ENCODE measurements at places on chromosomes 5 and 9.

- DNase-seq: no peak
Measured at GRCh38 chr9:22050924-22051323, 41.8 kb upstream of the CDKN2B start.

- DNase-seq: no peak
Measured at GRCh38 chr5:134142806-134143205, 28.3 kb downstream of the TCF7 start.

GRCh38 chr9:135690836-135691570 is 8.3 kb downstream of the SOHLH1 start:
- no peak for DNase-seq

GRCh38 chr5:122490718-122491117 is 178.7 kb downstream of the SNCAIP start:
- no peak for DNase-seq

DNA sequence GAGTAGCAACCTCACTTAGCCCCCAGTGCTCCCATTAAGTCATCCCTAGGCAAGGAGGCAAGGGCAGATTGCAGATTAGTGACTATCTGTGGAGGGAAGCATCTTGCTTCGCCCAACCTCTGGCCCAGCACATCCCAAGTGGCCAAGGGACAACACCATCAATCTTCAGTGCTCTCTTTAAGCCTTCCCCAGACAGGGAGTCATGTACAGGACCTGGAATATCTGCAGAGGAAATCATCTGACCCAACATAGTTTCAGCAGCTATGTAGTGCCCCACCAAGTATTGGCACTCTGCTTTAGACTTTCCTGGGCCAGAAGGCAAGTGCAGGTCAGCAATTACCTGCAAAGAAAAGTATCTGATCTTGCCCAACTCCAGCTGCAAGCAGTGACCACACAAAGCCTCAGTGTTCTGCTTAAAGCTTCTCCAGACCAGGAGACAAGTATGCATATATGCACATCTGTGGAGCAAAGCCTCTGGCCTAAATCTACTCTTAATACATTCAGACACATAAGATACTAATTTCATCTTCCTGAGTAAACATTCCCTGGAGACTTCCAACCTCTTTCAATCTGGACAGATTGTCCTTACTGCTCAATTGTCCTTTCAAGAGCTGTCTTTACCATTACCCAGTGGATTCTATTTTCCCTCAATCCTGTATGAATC is 224.8 kb upstream of the VLDLR start:
- DNase-seq: no peak

DNA sequence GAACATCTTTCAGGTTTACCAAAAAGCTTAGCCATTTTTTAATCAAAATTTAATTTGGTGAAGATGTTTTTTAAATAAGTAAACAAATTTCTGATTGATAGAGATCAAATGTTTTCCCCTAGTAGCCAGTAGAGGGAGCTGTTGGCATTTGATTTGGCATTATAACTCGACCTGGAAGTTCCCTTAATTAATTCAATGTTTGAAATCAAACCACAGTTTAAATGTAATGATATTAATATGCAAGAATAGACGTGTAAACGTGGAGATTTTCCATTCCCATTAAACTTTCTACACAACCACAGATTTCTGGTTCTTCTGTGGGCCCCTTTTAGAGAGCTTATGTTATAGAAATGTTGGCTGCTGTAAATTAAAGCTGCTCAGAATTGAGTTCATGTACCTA is 148.1 kb upstream of the MPDZ start:
- no peak for DNase-seq

DNA sequence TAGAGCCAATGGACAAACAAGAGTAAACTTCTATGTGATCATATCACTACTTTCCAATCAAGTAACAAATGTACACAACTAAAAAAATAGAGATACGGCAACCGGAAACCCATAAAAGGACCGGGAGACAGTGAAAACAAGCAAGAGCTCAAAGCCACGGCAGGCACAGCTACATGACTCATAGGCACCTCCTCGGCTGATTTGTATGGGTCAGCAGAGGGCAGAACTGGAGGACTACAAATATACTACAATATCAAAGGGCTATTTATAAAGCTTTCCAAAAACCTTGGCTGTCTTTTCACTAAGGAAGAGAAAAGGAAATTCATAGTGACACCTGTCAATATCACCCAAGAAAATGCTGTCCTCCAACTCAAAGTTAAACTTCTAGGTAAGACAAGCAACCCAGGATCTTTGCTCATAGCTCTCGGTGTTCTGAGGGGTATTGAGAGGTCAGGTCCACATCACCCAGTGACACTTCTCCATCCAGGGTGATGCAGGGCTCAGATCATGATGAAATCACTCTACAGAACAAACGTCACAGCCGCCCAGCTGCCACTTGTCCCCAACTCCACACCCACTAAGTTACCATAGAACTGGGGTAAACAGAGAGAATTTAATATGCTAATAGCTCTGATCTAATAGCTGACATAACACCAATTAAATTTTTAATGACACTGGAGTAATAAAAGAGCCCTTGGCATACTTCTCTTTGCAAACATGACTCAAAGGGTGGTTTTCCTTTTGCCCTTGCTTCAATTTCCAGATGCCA is 41.3 kb downstream of the PFDN1 start:
- no peak for DNase-seq

GRCh38 chr5:68272289-68272688 is 56.7 kb downstream of the PIK3R1 start:
- no peak for DNase-seq

DNA sequence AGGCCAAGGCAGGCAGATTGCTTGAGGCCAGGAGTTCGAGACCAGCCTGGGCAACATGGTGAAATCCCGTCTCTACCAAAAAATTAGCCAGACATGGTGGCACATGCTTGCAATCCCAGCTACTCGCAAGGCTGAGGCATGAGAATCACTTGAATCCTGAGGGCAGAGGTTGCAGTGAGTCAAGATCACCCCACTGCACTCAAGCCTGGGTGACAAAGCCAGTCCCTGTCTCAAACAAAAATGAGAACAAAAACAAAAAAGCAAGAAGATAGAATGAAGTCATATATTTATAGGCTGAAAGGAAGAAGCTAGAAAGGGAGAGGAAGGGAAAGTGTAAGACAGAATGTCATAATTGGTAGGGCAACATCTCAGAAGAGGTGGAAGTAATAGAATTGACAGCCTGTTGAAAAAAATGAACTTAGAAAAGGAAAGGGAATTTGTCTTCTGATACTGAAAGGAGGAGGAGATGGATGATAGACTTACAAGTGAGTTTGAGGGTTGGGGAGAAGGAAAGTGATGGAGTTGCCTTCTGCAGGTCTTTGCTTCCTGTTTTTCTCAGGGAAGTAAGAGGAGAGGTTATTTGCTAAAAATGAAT is 32.2 kb downstream of the CARD6 start:
- no peak for DNase-seq

GRCh38 chr9:19151425-19152159 is 24.3 kb upstream of the PLIN2 start:
- no peak for DNase-seq

GRCh38 chr5:123344816-123345426 is 78.3 kb downstream of the CEP120 start:
- DNase-seq: no peak

- no peak for DNase-seq
Measured at GRCh38 chr5:176173647-176174046, 64.6 kb upstream of the SIMC1 start.

DNA sequence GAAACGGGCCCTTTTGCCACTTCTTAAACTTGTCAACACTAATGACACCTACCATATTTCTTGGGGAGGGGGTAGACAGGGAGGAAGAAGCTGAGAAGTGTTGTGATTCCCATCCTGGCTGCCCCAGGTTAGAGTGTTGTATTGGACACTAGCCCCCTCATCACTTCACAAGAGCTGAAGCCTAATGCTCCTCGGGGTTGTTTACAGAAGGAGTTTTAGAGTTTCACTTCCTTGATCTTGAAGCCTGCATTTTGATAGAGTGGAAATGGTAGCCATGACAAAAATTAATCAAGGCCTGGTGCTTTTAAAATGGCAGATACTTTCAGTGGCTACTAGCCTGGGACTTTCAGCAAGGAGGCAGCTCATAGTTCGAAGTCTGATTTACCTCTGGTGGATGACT is 11.0 kb upstream of the FAM120AOS start:
- no peak for DNase-seq

- no peak for DNase-seq
Measured at GRCh38 chr9:18056269-18056992, 417.5 kb upstream of the ADAMTSL1 start.

GRCh38 chr5:150272531-150272930 is 17.0 kb downstream of the CAMK2A start:
- DNase-seq: no peak

- no peak for DNase-seq
Measured at GRCh38 chr5:108212775-108213346, 169.0 kb downstream of the FBXL17 start.

- DNase-seq: no peak
Measured at GRCh38 chr5:181281077-181281983, 20.4 kb upstream of the TRIM52 start.

DNA sequence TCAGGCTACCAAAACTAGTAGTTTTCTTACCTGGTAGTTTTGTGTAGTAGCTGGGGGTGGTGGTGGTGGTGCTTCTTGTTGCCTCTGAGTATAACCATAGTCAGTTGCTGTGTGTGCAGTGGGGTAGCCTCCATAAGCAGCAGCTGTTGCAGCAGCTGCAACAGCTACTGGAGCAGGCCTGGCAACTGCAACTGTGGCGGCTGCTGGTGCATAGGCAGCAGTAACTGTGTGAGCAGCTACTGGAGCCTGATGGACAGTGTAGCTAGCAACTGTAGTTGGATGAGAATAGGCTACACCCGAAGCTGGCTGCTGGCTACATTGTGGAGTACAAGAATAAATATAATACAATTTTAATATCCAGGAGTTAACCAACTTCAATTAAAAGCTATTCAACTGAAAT is 24.7 kb downstream of the ZFR start:
- DNase-seq: no peak

GRCh38 chr5:147628058-147628895 is 118.4 kb upstream of the DPYSL3 start:
- no peak for DNase-seq

GRCh38 chr5:95803271-95804148 is 19.0 kb downstream of the GLRX start:
- no peak for DNase-seq

DNA sequence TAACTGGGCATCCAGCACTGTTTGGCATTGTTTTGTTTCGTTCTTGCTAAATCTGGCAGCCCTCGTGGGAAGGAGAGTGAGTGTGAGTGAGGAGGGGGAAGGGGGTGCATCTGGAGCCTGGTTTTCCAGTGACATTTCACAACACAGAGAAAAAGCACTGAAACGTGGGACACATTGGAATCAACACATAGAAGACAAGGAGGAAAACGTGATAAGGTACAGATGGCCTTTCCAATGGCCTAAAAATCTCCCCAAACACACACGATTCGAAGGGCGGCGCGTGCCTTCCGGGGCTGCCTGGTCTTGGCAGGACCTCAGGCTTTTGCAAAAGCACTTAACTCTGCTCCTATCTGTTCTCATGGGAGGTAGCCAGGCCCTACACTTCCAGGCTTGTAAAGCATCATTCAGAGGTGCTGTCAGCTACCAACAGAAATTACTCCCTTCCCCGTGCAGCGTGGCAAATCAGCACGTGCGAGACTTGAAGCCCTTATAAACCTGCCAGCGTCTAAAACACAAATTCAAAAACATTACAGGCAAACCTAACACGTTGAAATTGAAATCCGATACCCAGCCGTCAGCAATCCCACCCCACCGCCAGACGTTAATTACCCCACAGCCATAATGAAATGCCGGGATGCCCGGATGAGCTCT is 129.4 kb downstream of the OLFM1 start:
- no peak for DNase-seq

DNA sequence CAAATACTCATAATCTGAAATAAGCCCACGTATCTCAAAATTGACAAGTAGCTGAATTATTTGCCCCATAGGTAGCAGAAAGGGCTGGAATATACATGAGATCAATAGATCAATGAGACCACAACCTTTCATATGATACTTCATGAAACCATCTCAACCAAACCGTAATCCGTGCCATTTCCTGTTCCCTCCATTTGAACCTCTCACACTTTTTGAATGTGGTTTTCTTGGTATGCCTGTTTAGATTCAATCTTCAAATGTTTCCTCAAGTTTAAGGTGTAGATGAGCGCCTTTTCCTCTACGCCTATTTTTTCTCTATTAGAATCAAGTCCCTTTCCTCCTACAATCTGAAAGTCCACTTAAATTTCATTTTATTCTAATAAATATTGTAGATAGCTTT is 805.5 kb downstream of the EFNA5 start:
- DNase-seq: no peak

GRCh38 chr5:173119719-173120118 is 24.6 kb upstream of the BNIP1 start:
- DNase-seq: no peak

DNA sequence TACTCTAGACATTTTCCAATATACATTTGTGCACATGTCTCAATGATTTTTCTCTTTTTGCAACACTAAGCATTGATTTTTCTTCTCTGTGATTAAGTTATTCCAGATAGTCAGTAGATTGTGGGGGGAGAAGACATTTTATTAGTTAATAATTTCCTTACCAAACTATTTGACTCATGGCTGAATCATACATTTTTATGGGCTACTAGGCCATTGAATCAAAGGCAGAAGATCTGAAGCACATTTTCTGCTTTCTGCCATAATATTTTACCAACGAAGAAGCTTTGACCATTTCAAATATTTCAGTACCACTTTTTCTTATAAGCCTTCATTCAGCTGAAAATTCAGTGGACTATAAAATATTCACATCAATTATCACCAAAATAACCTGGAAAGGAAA is 175.6 kb downstream of the IRX2 start:
- no peak for DNase-seq

- DNase-seq: no peak
Measured at GRCh38 chr9:4292781-4293180, 7.1 kb downstream of the GLIS3 start.

- no peak for DNase-seq
Measured at GRCh38 chr9:113349445-113350094, at the start of gene BSPRY. BSPRY (plus strand) TSS chr9:113349541; CDS start chr9:113349580, 39 bp downstream.

GRCh38 chr5:51479840-51480239 is 96.6 kb downstream of the ISL1 start:
- no peak for DNase-seq

DNA sequence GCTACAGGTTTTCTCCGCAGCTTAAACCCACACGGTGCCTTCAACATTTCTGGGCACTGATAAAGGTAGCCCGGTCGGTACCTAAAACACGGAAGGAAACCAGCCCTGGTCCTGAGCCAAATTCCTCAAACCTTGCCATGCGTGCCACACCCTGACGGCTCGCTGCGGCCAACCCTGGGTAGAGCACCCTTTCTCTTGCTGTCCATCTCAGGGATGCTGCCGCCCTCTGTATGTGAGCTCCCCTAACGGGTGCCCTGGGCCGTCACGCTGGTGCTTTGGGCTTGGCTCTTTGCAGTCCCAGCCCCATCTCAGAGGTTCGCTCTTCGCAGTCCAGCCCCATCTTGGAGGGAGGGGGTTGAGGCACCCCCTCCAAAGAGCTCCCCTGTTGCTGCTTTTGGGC is 43.9 kb downstream of the PNPLA7 start:
- DNase-seq: no peak

GRCh38 chr5:96247097-96247701 is 185.8 kb downstream of the PCSK1 start:
- DNase-seq: no peak

- no peak for DNase-seq
Measured at GRCh38 chr5:7518947-7519560, 123.1 kb downstream of the ADCY2 start.

GRCh38 chr5:84603568-84604185 is 219.0 kb upstream of the EDIL3 start:
- DNase-seq: no peak

GRCh38 chr5:116859666-116860320 is 285.2 kb upstream of the SEMA6A start:
- no peak for DNase-seq

Measured in stimulated activated CD8-positive, alpha-beta memory T cell treated with anti-CD3 and anti-CD28 coated beads, Interleukin-15, amount 100 ng/mL, for 24 hours (primary cell).